Posterior vena cava (tissue), 2 donors: ENCODE measurements at places on chromosomes 6 and 20. TPM values are rescaled to one million over a fixed set of nuclear protein-coding genes. Genes with fewer than 3 reads are reported as not detected.

The TDRD6 gene
- total RNA-seq, result 0.52 TPM

DNA sequence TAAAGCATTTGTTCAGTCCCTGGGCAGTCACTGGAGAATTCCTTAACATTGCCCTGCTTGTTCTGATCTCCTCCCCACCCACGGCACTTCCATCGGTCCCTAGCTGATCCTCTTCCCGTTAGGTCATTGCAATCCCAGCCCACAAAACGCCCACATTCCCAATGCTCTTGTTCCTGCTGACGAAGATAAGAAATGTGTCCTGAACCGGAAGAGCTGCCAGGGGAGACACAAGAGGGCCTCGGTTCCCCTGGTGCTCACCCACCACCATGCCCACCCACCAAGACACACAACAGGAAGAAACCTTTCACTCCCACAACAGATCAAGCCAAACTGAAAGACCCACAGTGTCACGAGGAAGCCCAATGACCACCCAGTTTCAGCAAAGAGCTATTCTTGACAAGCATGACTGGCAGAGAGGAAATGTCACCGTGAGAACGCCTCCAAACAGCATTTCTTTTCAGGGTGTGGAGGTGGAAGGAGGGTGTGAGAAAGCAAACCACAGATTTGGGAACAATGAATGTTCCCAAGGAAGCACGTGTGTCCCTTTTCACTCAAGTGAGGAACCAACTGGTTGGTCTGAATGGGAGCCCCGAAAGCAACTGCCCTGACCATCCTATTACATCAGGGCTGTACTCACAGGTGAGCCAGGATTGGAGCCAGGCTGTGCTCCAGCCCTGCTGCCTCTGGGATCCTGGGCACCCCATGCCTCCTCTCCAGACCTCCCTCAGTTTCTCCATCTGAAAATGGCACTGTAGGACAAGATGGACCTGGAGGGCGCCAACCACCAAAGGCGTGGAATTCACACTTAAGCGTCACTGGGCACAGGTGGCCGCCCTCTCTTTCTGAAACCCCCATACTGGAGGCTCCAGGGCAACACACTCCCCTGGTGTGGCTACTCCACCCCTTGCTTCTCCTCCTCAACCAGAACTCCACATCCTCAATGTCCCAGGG lies 97.5 kb downstream of the ZMYND8 start:
- DNase-seq, result no peak

- DNase-seq, result no peak
Measured at GRCh38 chr6:90448836-90449235, 138.0 kb downstream of the MAP3K7 start.

- DNase-seq, result no peak
Measured at GRCh38 chr6:158442306-158442705, 117.6 kb upstream of the TMEM181 start.
